ENCODE measurements at places on chromosomes 1 and 21.

DNA sequence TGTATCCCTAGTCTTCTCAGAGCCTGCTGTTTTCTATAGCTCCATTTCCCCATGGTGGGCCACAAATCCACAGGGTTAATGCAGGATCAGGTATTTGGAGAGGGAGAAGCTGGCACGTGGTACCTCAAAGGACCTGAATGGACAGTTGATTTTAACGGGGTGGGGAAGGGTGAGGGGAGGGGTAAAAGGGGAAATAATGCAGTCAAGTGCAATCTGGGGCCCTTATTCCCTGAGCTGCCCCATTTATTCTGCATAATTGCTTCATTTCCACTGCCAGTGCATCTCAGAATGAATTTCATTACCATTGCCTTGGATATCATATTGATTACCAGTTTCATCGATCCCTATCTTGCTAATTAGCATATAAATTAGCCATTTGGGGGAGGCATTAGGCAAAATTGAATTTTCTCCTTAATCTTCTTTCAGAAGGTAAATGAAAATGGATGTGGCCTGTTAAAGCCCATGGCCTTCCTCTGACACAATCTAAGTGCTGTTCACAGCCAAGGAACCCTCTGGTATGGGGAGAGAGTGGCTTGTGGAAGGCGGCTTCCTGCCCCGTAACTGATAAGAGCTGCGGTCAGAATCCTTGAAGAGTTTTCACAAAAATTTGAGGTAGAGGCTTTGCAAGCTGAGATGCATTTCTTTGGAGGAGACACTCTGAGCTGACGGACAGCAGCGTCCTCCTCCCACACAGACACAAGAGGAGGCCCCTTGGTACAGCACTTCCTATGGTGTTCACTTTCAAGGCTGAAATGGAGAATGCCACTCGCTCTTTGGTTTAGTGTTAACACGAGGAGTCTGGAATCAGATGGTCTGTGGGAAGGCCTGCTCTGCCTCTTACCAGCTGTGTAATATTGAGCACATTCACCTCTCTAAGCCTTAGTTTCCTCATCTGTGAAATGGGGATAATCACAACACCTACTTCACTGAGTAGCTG is 34.4 kb downstream of the PHC2 start:
- DNase-seq, result no peak

DNA sequence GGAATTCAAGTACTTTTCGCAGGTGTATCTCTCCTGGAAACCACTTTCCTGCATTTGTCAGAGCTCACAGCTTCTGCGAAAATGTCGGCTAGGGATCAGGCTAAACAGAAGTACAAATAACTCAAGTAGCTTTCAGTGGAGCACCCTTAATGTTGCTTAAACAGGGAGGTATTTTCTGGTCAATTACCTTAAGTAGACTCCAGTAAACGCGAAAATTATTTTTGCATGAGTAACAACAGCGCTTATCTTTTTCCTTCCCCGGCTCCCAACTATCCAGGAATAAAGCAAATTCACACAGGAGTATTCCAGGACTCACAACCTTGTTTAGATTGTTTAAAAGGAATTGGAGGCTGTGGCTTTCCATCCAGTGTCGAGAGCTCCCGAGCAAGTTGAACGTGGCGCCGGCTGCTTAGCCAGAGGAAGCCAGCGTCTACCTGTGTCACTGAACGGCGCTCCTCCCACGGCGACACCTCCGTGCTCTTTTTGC is 7.3 kb upstream of the SIM2 start:
- DNase-seq, result no peak

GRCh38 chr1:22880174-22880601 is 92.5 kb downstream of the LACTBL1 start:
- DNase-seq, result no peak

- DNase-seq, result no peak
Observed at GRCh38 chr1:5617546-5617945, 374.7 kb downstream of the NPHP4 start.

GRCh38 chr1:7322283-7322785 is 448.8 kb upstream of the VAMP3 start:
- no peak for DNase-seq

DNA sequence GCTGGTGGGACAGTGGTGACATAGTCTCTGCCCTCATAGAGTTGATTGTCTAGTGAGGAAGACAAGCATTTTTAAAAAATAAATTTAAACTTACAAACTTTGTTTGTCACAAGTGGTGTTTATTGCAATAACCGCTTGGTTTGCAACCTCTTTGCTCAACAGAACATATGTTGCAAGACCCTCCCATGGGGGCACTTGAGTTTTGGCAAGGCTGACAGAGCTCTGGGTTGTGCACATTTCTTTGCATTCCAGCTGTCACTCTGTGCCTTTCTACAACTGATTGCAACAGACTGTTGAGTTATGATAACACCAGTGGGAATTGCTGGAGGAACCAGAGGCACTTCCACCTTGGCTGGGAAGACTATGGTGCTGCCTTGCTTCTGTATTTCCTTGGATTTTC is 58.4 kb downstream of the LAMC2 start:
- DNase-seq, result no peak

GRCh38 chr1:69787151-69787550 is 219.4 kb downstream of the LRRC7 start:
- no peak for DNase-seq

DNA sequence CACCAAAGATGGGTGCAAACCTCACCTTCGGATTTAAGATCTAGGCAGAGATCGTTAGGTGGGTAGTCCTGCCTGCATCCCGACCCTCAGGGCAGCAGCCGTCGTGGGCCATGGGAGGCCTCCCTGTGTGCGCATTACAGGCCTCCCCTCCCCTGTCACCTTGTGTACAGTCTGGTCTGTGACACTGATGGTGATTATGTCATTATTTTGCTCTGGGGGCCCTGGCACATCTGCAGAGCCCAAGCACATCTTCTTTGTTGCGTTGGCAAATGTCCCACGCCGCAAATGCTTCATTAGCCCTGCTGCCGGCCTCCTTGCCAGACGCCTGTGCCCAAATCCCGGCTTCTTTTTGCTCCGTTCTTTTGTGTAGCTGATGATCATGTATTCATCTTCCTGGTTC is 31.7 kb downstream of the PROX1 start:
- no peak for DNase-seq

- DNase-seq, result no peak
Observed at GRCh38 chr1:50724626-50725286, 235.3 kb downstream of the FAF1 start.

- DNase-seq, result no peak
Observed at GRCh38 chr1:95067062-95067461, 5.7 kb downstream of the ALG14 start.

GRCh38 chr21:21084179-21084578 is 86.0 kb downstream of the NCAM2 start:
- no peak for DNase-seq

GRCh38 chr1:197920067-197920396 is 2.9 kb downstream of the LHX9 start:
- no peak for DNase-seq

GRCh38 chr1:5632814-5633213 is 359.4 kb downstream of the NPHP4 start:
- no peak for DNase-seq

- DNase-seq, result no peak
Observed at GRCh38 chr21:38343691-38344090, 86.9 kb downstream of the KCNJ15 start.

GRCh38 chr1:70874063-70874462 is 173.6 kb downstream of the PTGER3 start:
- no peak for DNase-seq

DNA sequence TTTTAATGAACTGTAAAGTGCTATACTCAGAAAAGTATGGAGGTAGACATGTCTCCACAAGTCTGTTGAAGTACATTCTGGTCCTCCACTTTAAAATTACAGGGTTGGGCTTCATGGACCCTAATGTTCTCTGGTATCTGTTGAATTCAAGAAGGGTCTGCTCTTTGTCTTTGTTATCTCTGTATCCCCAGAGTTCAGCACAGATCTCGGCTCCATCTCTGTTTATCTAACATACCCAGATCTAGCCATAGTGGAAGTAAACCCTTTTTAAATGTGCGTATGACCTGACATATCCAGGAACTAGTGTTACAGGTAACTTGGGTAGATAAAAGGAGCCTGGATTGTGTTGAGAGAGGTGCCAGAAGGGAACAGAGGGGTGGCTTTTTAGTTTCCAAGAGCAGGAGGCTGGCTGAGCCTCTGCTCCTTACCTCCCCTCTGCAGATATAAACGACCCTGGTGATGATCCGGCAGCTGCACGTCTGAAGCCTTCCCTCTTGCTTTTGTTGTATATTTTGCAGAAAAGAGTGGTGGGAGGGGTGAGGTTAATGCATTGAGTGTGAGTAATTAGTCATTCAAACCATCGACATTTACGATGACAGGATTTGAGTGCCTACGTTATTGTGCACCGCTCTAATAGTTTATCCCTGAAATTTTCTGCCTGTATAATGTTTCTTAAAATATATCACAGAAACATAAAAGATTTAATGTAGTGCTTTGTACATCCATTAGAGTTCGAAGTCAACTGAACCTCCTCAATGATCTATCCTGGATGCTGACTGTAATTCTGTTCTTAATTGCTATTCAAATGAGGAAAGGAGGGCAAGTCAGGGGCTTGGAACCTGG is 30.8 kb downstream of the ELAVL4 start:
- DNase-seq, result no peak

GRCh38 chr1:8908388-8909151 is 30.1 kb upstream of the ENO1 start:
- DNase-seq, result no peak

DNA sequence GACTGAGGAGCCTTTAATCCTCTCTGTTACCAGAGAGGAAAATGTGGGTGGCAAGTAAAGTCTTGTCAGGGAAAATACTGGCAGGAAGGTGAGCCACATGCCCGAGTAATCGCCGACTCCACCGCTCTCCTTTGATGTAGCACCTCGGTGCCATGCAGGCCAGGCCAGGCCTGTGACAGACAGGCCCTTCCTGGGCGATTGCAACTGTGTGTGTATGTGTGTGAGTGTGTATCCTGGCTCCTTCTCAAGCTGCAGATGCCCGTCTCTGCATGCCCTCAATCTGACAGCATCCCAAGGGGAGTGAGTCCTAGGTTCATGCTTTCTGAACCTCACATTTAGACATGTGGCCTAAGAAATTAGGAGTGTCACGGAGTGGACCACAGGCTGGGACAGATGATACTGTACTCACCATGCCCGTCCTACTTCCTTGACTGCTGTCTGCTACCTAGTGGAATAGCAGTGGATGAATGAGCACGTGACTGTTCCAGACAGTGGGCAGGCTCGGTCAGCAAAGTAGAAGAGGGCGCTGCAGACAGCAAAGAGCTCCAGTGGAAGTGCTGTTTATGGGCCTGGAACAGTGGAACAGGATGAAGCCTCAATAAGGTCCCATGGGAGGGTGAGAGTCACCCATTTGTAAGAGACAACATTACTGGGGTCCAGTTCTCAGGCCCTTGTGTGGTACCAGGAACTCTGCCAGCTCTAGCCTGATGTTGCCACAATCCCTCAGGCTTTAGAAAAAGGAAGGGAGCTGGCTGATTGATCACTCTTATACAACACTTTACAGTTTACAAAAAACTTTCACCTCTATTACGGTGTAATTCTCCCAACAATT is 25.3 kb downstream of the SERTAD4 start:
- no peak for DNase-seq

DNA sequence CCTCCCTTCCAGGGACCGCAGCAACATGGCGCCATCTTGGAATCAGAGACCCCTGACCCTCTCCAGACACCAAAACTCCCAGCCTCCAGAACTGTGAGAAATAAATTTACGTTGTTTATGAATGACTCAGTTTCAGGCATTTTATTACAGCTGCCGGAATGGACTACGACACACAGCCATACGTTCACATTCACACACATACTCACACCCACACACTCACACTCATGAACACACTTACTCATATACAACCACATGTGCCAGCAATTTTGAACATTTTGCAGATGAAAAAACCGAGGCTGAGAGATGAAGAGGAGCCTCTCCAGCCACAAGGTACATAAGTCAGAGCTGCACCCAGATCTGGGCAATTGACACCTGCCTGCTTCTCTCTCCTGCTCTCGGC is 151.0 kb upstream of the RAB4A start:
- no peak for DNase-seq

- peak; percentile 44 for DNase-seq
Observed at GRCh38 chr21:34844013-34844923, 175.5 kb downstream of the CLIC6 start.

GRCh38 chr1:25193229-25193628 is 39.1 kb downstream of the SYF2 start:
- DNase-seq, result no peak

DNA sequence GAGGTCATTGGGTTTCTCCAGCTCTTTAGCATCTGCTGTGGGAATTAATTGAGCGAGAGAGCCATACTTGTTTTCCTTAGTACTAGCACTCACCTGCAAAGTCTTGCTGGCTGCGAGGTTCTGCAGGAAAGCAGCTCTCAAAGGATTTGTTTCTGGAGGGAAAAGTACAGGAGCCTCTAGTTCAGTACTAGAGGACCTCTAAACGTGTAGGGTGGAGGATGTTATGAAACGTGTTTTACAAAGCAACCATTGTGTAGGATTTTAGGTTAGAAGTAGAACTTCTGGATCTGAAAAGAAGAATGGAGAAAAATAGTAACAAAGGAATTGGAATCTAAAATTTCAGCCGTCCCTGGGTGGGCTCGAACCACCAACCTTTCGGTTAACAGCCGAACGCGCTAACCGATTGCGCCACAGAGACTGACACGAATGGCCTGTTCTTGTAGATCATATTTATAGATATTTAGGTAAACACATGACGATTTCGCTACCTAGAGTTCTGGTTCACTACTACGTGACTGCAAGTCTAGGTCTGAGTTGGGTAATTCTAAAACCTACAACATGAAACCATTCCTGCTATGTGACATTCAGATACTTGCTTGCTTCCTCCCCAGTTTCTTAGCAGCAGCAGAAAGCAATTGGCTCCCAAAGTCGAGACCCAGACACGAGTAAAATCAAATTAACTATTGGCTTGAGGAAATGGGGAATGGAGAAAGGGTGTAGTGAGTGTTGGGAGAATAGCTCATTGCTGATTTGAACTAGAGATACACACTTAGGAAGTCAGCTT is 60.2 kb upstream of the CFAP126 start:
- peak; percentile 80 for DNase-seq

DNA sequence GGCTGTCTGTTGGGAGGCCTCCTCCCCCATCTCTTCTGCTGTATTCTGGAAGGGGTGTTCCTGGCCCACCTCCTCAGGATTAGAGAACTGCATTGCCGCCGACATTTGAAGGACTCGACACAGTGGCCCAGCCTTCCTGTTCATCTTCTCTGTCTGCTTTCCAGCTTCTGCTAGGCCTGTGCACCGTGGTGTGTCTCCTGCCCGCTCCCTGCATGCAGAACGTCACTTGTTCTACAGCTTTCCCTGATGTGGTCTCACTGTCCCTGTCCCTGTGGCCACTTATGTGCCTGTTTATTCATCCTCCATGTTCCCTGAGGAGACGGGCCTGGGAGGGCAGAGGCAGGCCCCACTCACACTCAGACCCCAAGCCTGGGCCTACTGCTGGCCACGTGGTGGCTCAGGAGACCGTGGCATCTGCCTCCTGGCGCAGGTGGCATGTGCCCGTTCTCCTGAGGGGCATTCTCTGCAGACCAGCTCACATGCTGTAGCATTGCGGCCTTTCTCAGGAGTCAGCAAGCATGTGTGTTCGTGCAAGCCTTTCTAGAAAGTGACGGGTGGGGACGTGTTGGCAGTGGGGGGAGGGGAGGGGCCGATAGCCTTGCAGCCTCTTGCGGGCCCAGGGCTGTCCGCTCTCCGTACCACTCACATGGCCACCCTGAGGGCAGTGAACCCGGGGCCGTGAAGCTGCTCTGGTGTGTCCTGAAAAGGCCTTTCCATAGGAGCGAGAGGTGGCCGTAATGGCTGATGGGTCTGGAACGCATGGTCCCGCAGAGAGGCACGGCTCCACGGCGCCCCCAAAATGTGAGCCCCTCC is 35.9 kb downstream of the POFUT2 start:
- no peak for DNase-seq

- DNase-seq, result no peak
Observed at GRCh38 chr1:78490861-78491450, at the start of gene PTGFR. TSS of gene PTGFR (plus strand) at chr1:78490974. CDS start at chr1:78492744, 1,770 bp downstream.
